Bronchial epithelial cell (primary cell): ENCODE measurements at places on chromosomes 11 and 22. TPM values are rescaled to one million over a fixed set of nuclear protein-coding genes. Genes with fewer than 3 reads are reported as not detected.

The P2RY2 gene
- total RNA-seq: 9.0 and 13.7 TPM in 2 replicates

The LRRN4CL gene
- 0.26 and 1.2 TPM in 2 replicates for total RNA-seq

DNA sequence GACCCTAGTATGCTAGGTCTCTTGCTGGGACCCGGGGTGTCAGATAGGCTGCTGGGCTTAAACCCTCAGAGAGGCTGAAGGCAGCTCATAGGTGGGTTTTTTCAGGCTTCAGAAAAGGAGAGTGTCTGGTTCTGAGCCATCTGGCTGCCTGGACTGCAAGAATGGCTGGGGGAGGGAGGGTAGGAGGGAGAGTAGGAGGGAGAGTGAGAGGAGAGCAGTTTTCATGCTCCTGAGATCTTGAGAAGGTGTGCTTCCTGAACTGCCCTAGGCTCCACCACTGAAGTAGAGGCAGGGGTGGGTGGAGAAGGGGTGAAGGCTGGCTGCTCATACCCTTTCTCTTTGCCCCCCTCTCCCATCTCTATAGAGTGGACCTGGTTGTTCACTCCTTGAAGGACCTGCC is 4.6 kb downstream of the HMBS start:
- DNase-seq: no peak

GRCh38 chr11:134464981-134465730 is 53.1 kb upstream of the B3GAT1 start:
- DNase-seq: no peak

- DNase-seq: no peak
Observed at GRCh38 chr11:115716601-115717529, 212.7 kb upstream of the CADM1 start.
